ENCODE measurements at places on chromosomes 4 and X.

GRCh38 chrX:3177851-3178250, 136.6 kb downstream of the ARSF start:
- no peak for DNase-seq

DNA sequence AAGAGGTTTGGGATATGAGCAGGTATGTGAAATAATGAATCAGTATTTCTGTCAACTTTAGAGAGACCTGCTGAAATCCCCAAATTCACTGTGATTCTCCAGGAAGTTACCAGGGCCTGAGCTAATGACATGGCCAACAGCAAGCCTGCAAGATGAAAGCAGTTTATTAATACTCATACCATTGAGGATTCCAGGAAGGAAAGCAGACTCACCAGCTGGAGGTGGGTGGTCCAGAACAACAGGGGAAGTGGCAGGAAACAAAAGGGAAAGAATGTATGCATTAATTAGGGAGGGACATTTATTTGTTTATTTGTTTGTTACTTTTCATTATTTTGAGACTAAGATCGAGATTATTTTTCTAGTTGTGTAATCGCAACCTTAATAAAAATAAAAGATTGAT, 196.6 kb upstream of the AGA start:
- no peak for DNase-seq

GRCh38 chr4:98626350-98626749, 32.1 kb downstream of the TSPAN5 start:
- no peak for DNase-seq

GRCh38 chr4:17220816-17221215, 291.1 kb downstream of the QDPR start:
- DNase-seq: no peak

DNA sequence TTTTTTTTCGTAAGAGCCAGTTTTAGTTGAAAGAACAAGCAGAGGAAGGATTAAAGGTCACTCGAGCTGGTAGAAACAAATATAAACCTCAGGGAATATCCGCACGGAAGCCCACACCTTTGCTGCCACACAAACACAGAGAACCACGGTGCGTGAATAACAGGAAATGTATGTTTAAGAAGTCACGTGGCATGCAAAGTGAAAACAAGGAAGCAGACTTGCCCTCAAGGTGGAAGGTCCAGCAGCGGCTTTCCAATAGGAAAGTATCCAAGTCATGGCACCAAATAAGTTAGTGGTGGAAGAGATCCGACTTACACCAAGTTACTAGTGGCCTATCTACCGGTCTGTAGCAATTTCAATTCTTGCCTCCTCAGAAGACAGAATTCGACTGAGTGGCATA, 215.5 kb downstream of the HHIP start:
- no peak for DNase-seq

- DNase-seq: no peak
Observed at GRCh38 chr4:12734586-12734985, 749.6 kb downstream of the RAB28 start.

- DNase-seq: no peak
Observed at GRCh38 chr4:138891631-138892031, 124.0 kb upstream of the NOCT start.

DNA sequence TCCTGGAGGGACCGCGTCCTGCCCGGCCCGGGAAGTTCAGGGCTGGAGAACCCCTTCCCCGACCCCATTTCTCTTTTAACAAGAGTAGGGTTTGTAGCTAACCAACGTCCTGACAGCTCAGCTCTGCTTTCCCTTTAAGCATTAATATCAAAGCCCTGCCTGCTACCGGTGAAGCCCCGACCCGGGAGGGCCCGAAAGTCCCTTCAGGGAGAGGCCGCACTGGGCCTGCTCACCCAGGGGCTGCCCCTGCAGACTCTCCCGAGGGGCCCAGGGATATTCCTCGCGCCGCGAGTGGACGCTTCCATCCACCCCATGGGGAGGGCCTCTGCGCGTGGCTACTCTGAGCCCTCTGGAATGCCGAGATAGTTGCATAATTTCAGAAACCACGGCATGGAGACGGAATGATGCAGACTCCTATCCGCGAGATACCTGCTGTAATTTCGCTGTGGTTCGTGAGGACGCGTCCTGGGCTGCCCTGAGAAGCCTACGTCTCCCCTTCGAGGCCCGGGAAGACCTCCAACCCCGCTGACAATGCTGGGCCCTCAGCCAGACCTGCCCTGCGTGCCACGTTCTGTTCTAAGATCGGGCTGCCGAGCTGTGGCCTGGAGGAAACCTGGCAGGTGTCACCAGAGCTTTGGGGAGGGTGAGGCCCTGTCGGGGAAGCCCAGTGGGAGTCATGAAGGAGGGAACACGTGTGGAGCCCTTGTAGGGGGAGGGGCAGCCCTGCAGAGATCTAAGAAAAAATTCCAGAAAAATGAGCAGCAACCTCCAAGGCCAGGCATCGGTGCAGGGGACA, 999 bp upstream of the CTBP1 start:
- DNase-seq: peak; percentile 59

DNA sequence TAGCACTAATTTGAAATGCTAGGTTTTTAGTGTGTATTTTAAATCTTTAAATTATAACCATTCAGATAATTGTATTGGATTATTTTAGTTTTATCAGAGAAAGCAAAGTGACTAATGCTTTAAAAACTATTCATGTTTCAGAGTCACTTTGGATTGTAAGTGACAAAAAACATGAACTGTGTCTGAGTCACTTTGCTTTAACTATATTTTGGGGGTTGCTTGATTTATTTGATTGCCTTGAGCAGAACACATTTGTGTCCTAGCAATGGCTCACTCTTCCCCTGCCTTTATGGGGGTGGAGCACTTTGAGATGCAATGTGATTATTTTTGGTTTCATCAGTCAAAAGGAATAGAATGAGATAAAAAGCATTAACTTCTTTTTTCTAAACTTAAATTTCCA, 188.4 kb upstream of the ARX start:
- no peak for DNase-seq

DNA sequence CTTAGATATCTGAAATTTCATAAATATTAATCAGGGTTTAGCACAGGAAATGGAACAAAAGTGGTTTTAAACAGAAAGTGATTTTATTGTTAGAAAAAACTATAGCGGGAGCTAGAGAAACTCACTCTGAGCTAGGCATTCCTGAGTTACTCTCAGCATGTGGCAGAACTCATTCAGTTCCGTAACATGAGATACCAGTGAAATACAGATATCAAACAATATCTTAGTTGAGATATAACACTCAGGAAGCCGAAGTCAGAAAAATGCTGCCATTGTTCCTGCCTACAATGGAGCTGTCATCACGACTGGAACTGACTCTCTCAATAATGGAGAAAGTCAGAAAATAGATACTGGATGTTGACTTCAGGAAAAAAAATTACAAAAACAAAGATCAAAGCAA, 1428.7 kb downstream of the PCDH18 start:
- DNase-seq: no peak

GRCh38 chr4:187166886-187167512, 443.3 kb upstream of the FAT1 start:
- no peak for DNase-seq

GRCh38 chrX:49919617-49920016, 2.8 kb upstream of the CLCN5 start:
- DNase-seq: peak; percentile 24

DNA sequence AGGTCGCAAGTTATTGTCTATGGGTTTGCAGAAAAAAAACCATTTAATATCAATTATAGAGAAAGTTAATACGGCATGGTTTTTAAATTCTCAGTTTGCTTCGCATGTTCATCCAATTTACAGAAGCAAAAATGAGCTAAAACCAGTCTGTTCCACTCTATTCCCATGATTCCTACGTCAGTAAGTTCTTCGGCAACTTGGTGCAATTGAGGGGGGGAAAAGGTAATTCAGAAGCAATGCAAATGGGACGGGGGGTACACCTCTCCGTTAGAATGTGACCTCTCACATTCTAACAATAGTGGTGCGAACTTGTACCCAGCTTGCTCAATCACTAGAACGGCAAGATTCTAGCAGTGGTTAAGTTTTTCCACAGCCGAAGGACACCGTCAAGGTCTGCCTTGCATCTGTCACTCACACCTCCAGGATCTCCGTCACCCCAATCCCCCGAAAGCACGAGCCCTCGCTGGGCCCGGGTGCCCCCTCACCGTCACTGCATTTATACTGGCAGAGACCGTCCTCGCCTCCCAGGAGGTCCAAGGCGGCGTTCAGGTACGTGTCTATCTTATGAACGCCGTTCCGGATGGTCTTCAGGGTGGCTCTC, 653 bp downstream of the PLA2G12A start:
- no peak for DNase-seq

GRCh38 chr4:51884055-51884454, 41.1 kb downstream of the DCUN1D4 start:
- no peak for DNase-seq

- no peak for DNase-seq
Observed at GRCh38 chrX:48520976-48521352, 644 bp upstream of the EBP start.

- no peak for DNase-seq
Observed at GRCh38 chr4:171239196-171239595, 574.0 kb upstream of the GALNTL6 start.

DNA sequence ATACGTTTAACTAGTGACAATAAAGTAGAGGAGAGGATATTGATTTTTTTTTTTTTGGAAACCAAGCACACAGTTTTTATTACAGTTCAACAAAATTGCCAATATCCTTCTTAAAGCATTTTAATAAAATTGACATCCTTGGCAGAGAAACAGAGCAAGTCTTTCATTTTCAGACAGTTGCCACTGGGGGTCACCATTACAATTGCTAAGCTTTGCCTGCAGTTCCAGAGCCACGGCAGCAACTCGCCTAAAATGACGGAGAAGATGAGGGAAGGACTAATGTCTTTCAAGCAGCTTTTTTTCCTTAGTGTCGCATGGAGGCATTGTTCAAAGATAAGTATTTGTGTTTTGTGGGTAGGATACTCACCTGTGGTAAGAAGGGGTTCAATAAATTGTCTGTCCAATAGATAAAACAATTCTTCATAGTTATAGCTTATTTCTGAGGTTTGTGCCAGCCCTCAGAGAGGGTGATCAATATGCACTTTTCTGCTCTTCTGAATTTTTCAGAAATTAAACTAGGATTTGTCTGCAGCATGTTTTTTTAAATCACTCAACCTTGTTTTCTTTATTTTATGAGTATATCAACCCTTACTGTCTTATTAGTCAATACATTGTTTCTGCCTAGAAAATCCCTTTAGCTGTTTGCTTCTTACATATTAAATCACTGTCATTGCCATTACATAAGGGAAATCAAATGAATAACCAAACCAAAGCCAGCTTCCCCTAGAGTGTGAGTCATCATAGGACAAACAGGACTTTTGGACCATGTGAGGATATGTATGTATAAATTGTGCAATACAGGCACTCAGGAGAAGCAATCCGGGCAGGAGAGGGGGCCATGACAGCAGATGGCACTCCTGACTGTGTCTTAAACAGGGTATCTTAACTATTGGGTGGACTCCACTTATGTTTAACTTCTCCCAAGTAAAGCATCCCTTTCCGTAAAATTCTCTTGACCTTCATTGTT, 508.1 kb upstream of the ARX start:
- DNase-seq: no peak

- DNase-seq: no peak
Observed at GRCh38 chr4:76688619-76689144, 209.3 kb downstream of the SOWAHB start.

GRCh38 chr4:7970361-7970946, 30.8 kb upstream of the AFAP1 start:
- no peak for DNase-seq

- no peak for DNase-seq
Observed at GRCh38 chr4:15744016-15744545, 34.0 kb upstream of the CD38 start.

- no peak for DNase-seq
Observed at GRCh38 chr4:146446555-146446954, 75.2 kb downstream of the SLC10A7 start.

DNA sequence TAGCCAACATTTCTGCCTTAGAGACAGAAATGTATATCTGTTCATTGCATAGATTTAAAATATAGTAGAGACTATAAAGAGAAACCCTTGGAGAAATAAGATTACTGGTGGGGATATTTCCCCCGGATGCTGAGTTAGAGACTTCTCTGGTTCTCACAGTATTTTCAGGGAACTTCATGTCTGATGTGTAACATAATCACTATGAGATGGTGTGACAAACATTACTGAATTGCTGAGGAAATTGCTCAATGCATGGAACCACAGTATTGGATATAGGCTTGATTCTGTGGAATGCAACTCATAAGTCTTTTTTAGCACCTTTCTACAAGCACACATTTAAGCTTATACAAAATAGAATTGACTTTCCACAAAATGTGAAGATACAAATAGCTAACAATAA, 152.7 kb downstream of the SOWAHB start:
- DNase-seq: no peak

DNA sequence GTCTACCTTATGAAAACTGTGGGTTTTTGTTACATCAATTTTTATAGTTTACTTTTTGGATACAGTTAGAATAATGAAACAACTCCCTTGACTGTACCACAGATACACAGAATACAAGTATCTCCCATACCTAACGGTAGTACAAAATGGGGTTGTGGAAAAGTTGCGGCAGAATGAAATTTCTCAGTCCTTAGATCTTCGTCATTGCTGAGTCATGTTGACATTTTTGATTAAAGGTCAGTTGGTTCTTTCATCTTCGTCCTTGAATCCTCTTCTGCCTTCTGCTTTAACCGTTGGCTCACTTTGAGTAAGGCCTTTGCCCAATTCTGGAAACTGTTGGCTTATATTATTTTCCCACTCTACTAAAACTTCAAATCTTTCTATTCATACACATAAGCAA, 75.6 kb downstream of the TRIML1 start:
- DNase-seq: no peak

DNA sequence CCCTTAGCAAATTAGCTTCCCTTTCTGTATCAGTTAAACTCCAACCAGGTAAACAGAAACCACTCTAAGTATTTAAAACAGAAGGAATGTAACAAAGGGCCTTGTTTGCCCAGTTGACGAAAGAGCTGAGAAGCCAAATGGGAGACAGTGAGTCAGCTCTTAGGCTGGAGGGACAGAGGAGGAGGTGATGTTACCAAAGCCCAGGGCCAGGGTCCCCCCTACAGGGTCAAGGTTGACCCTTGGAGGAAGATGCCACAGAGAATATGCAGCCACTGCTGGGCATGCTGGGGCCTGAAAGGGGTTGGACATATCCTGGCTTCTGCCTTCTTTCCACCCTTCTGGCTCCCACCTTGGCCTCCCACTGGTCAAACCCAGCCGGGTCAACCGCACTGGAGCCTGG, 38.3 kb upstream of the LGI2 start:
- no peak for DNase-seq

DNA sequence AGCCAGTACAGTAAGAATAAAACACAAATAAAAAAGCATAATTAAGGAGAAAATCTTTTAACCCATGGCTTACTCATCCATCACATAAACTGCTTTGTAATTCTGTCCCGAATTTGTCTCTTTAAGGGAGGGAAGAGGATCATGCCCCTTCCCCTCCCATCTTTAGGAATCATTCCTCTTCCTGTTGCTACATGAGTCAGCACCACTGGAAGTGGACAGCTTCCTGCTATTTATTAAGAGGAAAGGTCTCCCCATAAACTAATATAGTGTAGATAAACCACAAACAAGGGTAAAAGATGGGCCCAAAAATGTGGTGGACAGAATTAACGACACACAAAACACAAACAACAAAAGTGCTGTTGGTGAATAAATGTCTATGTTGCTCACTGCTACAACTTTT, 75.8 kb downstream of the PPP3CA start:
- DNase-seq: no peak
